ENCODE measurements at places on chromosomes 13 and 19. TPM values are rescaled to one million over a fixed set of nuclear protein-coding genes. Genes with fewer than 3 reads are reported as not detected.

- DNase-seq = no peak
Measured at GRCh38 chr13:62432906-62433305, 1017.3 kb upstream of the PCDH20 start.

DNA sequence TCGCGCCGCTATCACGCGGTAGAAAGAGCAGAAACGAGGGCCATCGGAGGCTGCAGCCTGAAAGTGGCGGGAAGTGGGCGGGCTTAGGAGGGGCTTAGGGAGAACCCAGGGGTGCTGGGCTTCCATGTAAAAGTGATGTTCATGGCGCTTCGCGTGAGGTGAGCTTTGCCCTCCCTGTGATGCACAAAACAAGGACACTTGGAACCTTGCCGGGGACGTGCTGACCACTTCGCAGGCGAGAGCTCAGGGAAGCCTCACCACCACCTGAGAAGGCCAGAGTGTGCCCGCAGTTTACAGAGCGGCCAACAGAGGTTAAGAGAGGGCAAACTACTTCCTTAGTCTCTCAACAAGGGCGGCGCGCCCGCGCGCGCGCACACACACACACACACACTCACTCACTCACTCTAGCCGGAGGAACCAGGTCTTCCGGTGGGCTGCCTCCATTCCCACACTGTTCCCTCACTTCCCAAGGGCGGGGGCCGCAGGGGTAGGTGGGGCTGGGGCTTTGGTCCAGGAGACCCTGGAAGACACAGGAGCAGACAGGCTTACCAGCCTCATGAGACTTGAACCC is 651 bp downstream of the GAPDHS start:
- DNase-seq = peak; percentile 49

DNA sequence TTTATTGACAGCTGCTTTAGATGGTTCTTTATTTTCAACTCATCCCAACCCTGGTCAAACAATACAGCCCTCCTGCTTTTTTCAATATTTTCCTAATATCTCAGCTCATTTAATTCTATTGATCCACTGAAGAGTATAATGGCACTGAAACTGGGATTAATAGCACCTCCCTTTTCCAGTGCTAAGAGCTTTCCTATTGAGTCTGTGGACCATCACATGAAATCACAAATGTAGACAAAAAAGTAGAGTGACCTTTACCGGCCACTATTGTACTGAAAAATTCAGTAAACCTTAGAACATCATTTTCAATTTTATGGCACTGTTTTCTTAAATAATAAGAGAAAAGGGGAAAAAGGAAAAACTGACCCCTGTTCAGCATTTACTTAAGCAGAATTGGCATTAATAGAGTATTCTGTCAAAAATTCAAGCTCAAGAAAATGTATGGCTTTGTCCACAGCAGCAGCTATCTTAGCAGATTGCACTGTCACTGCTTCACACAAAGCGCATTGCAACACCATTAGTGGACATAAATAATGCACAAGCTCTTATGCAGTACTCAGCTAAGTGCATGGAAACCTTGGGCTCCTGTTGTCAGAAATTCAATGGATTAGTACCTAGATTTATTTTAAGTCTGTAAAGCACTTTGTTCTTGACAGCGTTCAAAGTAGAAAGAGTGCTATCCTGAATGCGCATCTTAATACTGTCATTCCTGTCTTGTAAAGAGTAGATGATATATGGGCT is 851.0 kb upstream of the KLHL1 start:
- DNase-seq = no peak

DNA sequence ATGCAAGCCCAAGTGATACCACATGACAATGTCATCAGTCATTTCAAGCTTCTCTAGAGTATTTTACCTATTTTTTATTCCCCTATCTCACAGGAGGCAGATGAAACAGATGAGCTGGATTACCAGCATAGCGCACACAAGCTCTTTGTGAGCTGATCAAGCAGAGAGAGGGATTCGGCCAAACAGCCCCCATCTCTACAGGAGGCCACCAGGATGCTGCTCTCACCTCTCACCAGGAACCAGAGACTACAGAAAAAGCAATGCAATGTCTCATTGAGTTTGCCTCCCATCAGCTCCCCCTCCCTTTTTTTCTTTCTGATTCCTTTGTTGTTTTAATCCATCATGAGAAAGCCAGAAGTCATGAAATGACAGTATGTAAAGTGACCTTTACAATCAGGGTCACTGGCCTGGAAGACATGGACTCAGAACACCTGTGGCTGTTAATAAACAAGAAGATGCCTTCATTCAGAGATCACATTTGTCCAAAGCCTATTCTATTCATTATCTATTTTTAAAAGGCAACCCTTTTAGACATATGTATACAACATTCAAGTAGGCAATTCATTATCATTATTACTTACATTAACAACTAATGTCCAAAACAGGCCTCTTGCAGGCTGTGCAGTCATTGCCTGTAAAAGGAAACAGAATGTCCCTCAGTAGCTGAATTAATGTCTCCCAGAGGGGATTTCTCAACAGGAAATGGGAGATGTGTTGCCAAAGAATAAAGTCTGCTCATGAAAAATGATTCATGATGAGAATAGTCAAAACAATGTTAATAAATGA is 656.6 kb downstream of the TBC1D4 start:
- no peak for DNase-seq

GRCh38 chr13:94327318-94327717 is 152.2 kb downstream of the DCT start:
- no peak for DNase-seq

DNA sequence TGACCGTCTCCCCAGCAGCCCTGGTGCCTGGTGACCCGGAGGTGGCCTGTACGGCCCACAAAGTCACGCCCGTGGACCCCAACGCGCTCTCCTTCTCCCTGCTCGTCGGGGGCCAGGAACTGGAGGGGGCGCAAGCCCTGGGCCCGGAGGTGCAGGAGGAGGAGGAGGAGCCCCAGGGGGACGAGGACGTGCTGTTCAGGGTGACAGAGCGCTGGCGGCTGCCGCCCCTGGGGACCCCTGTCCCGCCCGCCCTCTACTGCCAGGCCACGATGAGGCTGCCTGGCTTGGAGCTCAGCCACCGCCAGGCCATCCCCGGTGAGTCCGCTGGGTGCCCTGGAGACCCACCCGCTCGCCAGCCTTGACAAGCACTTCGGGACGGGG is 2.2 kb downstream of the MADCAM1 start:
- DNase-seq = no peak

CHAF1A gene
- 28.9 TPM for total RNA-seq

BEST2 gene
- total RNA-seq = 147 TPM

- no peak for DNase-seq
Measured at GRCh38 chr19:19480688-19481087, 34.7 kb downstream of the TSSK6 start.

ERFL gene
- 1.9 TPM for total RNA-seq
